Skin of body (tissue), 3 donors: ENCODE measurements at places on chromosomes 6 and 20. TPM values are rescaled to one million over a fixed set of nuclear protein-coding genes. Genes with fewer than 3 reads are reported as not detected.

Gene OXT
- not detected for total RNA-seq

Gene CST5
- total RNA-seq: not detected

Gene ABHD16B
- total RNA-seq: not detected

Gene OVOL2
- 1.8 TPM for total RNA-seq

Gene PM20D2
- total RNA-seq: 21.1 TPM
